RWPE2 (cell line): ENCODE measurements at places on chromosomes 4 and X.

- DNase-seq = no peak
- H3K36me3 ChIP-seq = no peaks in the 10 kb centered on the region
- no peaks in the 10 kb centered on the region for H3K27me3 ChIP-seq
- H3K4me3 ChIP-seq = no peak overlapping the region
Measured at GRCh38 chrX:40169193-40170101, 71.7 kb upstream of the BCOR start.

GRCh38 chrX:72094894-72095293 is 36.8 kb downstream of the RTL5 start:
- H3K36me3 ChIP-seq = no peaks in the 10 kb centered on the region
- no peak for DNase-seq
- no peak overlapping the region for H3K4me3 ChIP-seq
- no peaks in the 10 kb centered on the region for H3K27me3 ChIP-seq

- no peaks in the 10 kb centered on the region for H3K27me3 ChIP-seq
- no peaks in the 10 kb centered on the region for H3K4me1 ChIP-seq
- DNase-seq = no peak
- H3K27ac ChIP-seq = no peak overlapping the region
Measured at GRCh38 chrX:115266300-115266699, 23.2 kb upstream of the LUZP4 start.

DNA sequence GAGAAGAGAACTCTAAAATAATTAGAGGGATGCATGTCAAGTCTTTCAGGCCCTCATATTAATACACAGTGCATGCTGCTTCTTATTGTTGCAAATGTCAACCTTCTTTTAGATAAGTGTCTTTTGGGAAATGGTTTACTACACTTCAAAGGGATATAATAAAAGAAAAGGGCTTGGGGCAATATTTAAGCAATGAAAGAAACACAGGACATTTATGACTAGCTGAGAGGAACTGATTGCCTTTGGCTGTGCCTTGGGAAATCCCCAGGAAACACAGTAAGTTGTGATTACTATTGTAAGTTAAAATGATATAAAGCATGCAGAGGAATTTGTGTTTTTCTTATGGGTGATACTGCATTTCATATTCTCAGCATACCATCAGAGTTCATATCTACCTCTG is 1036.2 kb upstream of the GRID2 start:
- no peaks in the 10 kb centered on the region for H3K27me3 ChIP-seq
- no peak for DNase-seq
- H3K4me1 ChIP-seq = no peaks in the 10 kb centered on the region
- H3K4me3 ChIP-seq = no peak overlapping the region
- H3K27ac ChIP-seq = no peak overlapping the region
- H3K36me3 ChIP-seq = no peaks in the 10 kb centered on the region

DNA sequence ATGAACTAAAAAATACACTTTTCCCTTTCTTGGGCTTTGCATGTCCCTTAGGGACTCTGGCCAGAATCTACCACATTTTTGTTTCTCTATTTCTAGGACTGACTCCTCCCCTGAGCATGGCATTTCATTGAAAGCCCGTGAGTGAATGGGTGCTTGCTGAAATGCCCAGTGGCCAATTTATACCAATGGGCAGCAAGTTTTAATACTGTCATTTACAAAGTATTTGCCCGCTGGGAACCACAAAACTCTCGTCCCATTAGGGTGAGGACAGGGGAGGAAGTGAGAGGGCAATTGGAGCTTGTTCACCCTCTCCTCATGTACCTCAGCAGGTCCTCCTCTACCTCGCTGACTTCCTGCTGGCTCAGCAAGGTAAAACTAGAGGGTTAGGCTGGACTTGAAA is 1.1 kb downstream of the SRPX2 start:
- H3K4me1 ChIP-seq = peaks cover 30% of the 10 kb centered on the region
- H3K36me3 ChIP-seq = no peaks in the 10 kb centered on the region
- peak overlapping the region; percentile 21 for H3K4me3 ChIP-seq

DNA sequence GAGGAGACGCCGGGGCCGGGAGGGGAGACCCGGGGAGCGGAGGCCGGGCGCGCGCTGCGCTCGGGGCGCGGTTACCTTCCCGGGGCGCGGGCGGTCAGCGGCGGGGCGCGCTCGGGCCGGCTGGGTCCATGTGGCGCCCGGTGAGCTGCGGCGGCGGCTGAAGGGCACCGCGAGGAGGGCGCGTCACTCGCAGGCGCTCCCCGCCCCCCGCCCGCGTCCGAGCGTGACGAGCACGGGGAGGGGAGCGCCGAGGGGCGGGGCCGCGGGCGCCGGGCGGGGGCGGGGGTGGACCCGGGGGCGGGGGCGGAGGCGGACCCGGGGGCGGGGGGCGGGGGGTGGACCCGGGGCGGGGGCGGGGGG is at the start of gene CPLX1:
Gene CPLX1 (minus strand): TSS at position 159 of the 360 bp plus-strand sequence. CDS start 1,607 bp downstream, outside the sequence.
- H3K27ac ChIP-seq = no peak within 1 kb of the TSS
- peak; percentile 34 for DNase-seq
- H3K27me3 ChIP-seq = peaks cover 62% of the 10 kb centered on the region
- H3K4me3 ChIP-seq = peak within 1 kb of the TSS; percentile 30
- no peaks in the 10 kb centered on the region for H3K36me3 ChIP-seq

DNA sequence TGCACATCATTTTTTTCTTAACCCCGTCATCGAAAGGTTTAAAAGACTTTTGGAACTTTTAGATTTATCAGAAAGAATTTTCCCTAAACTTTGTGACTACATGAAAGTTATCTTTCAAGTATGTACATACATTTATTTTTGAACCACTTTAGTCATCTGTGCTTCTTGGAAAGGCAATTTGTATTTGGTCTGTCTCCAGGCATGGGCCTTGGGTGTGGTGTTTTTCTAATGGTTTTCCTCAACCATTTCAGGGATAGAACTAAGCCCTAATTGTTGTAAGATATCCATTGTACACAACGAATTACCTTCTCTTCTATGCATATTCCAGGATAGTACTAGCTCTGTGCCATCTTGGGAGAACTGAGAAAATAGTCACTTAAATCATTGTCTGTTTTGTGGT is 191.5 kb upstream of the RPL34 start:
- no peak for DNase-seq
- H3K27ac ChIP-seq = no peak overlapping the region
- H3K4me1 ChIP-seq = no peaks in the 10 kb centered on the region
- no peak overlapping the region for H3K4me3 ChIP-seq
- H3K27me3 ChIP-seq = no peaks in the 10 kb centered on the region

GRCh38 chrX:47283015-47283771 is 50.4 kb downstream of the USP11 start:
- DNase-seq = no peak
- peaks cover 3% of the 10 kb centered on the region for H3K4me1 ChIP-seq
- no peak overlapping the region for H3K27ac ChIP-seq
- no peaks in the 10 kb centered on the region for H3K27me3 ChIP-seq
- H3K4me3 ChIP-seq = no peak overlapping the region
- no peaks in the 10 kb centered on the region for H3K36me3 ChIP-seq

DNA sequence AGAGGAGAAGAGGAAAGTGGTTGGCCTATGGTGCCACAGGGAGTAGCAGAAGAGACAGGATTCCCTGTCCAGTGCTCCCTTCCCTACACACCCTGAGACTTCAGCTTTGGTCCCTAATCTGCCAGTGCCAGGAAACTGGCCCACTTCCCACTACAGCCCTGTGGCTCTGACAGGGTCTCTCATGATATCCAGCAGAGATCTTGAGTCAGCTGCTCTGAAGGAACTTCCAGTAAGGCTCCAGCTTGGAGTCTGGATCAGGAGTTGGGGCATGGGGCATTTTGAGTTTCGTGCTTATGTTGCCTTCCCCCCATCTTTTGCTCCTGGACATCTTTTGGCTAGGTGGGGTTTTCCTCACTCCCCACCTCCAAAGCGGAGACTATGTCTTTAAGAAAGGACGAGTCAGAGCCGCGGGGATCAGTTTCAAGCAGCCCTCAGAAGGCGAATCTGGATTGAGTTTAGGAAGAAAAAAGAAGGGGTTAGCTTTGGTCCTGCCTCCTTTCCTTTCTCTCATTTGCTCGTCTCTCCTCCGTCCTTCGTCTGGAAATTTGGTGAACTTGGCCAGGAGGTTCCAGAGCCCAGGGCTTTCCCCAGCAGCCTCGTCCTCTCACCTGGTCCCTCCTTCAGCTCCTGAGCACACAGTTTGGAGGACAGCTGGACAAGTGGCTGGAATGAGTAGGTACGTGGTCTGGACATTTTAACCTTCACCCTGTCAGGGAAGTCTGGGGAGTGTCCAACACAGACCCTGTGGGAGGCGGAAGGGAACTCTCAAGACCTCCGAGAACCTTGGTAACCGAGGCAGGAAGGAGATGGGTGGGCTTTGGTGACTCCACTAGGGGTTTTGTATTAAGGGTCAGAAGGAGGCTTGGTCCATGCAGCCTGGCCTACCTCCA is 104.4 kb downstream of the RTL5 start:
- no peaks in the 10 kb centered on the region for H3K27me3 ChIP-seq
- no peaks in the 10 kb centered on the region for H3K36me3 ChIP-seq
- peaks cover 15% of the 10 kb centered on the region for H3K4me1 ChIP-seq
- no peak for DNase-seq
- H3K27ac ChIP-seq = no peak overlapping the region

DNA sequence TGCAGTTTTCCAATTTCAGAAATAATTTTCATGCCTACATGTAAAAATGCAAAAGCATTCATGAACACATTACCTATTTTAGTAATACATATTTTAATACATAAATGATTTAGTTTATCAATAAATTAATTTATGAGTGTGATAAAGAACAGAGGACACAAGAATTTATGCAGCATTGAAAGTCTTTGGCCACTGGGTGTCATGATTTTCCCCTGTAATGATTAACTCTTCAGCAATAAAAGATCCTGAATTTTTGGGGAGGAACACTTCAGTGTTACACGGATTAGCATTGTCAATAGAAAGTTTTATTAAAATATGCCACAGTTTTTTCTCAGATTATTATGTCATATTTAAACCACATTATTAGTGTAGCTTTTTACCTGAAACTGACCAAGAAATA is 8.6 kb upstream of the VCX2 start:
- DNase-seq = no peak
- no peaks in the 10 kb centered on the region for H3K36me3 ChIP-seq
- no peaks in the 10 kb centered on the region for H3K4me1 ChIP-seq
- H3K27ac ChIP-seq = no peak overlapping the region
- no peak overlapping the region for H3K4me3 ChIP-seq

DNA sequence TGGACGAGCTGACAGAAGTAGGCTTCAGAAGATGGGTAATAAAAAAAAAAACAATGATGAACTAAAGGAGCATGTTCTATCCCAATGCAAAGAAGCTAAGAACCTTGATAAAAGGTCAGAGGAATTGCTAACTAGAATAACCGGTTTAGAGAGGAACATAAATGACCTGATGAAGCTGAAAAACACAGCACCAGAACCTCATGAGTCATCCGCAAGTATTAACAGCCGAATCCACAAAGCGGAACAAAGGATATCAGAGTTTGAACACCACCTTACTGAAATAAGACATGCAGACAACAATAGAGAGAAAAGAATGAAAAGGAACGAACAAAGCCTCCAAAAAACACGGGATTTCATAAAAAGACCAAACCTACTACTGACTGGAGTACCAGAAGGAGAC is 10.5 kb downstream of the NELFA start:
- peaks cover 31% of the 10 kb centered on the region for H3K36me3 ChIP-seq
- H3K4me1 ChIP-seq = peaks cover 10% of the 10 kb centered on the region
- H3K4me3 ChIP-seq = no peak overlapping the region
- no peak for DNase-seq

GRCh38 chr4:33054656-33055196 is 2334.6 kb downstream of the PCDH7 start:
- no peaks in the 10 kb centered on the region for H3K27me3 ChIP-seq
- no peaks in the 10 kb centered on the region for H3K4me1 ChIP-seq
- H3K27ac ChIP-seq = no peak overlapping the region
- no peak for DNase-seq

- DNase-seq = no peak
- no peaks in the 10 kb centered on the region for H3K4me1 ChIP-seq
- H3K4me3 ChIP-seq = no peak overlapping the region
- no peaks in the 10 kb centered on the region for H3K36me3 ChIP-seq
- H3K27me3 ChIP-seq = no peaks in the 10 kb centered on the region
Measured at GRCh38 chrX:19968276-19968675, 22.6 kb downstream of the BCLAF3 start.

DNA sequence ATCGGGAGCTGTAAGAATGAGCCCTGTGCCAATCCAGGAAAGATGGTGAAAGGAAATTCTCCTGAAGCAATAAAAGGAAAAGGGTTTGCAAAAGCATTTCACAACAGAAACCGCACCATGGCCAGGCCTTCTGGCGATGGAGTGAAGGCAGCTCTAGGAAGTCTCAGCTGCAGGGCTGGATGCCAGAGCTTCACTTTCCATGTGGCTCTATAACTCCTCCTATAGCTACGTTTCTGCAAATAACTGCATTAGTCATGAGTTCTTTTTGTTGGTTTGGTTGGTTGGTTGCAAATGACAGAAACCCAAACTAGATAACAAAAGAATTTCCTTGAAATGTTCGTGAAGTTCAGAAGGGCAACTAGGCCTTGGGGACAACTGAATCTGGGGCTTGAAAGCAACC is 84.6 kb downstream of the RELL1 start:
- no peaks in the 10 kb centered on the region for H3K36me3 ChIP-seq
- no peak for DNase-seq
- H3K4me3 ChIP-seq = no peak overlapping the region
- H3K4me1 ChIP-seq = no peaks in the 10 kb centered on the region

- H3K36me3 ChIP-seq = no peaks in the 10 kb centered on the region
- H3K27ac ChIP-seq = no peak overlapping the region
- no peaks in the 10 kb centered on the region for H3K27me3 ChIP-seq
- peaks cover 4% of the 10 kb centered on the region for H3K4me1 ChIP-seq
- no peak for DNase-seq
Measured at GRCh38 chr4:7151668-7152227, 40.6 kb upstream of the SORCS2 start.

- peak; percentile 61 for DNase-seq
- peak overlapping the region; percentile 86 for H3K27ac ChIP-seq
- H3K27me3 ChIP-seq = no peaks in the 10 kb centered on the region
- peak overlapping the region; percentile 89 for H3K4me3 ChIP-seq
- H3K36me3 ChIP-seq = no peaks in the 10 kb centered on the region
- H3K4me1 ChIP-seq = peaks cover 21% of the 10 kb centered on the region
Measured at GRCh38 chr4:183098019-183098722, 886 bp upstream of the WWC2 start.

- no peak for DNase-seq
- H3K4me1 ChIP-seq = peaks cover 15% of the 10 kb centered on the region
- no peaks in the 10 kb centered on the region for H3K27me3 ChIP-seq
- peak overlapping the region; percentile 57 for H3K27ac ChIP-seq
- no peaks in the 10 kb centered on the region for H3K36me3 ChIP-seq
Measured at GRCh38 chrX:40086569-40087335, 11.0 kb downstream of the BCOR start.

DNA sequence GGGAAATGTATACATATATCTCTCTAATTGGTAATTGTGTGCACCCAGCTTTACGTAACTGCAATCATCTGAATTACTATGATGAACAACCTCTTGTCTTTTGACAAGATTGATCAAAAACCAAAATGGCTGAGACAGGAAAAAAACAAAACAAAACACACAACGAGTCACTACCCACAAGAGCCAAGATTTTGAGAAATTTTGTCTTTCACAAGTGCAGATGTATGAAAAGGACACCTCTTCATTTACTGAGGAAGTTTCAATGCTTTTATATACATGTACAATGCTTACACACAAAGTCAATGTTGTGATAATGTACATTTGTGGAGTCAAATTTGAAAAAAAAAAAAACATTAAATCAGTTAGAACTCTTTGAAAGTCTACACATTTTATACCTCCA is 224.6 kb downstream of the SCFD2 start:
- H3K27ac ChIP-seq = no peak overlapping the region
- DNase-seq = no peak
- H3K4me1 ChIP-seq = no peaks in the 10 kb centered on the region
- H3K27me3 ChIP-seq = no peaks in the 10 kb centered on the region
- H3K36me3 ChIP-seq = no peaks in the 10 kb centered on the region
